ENCODE measurements at places on chromosomes 13 and 19.

DNA sequence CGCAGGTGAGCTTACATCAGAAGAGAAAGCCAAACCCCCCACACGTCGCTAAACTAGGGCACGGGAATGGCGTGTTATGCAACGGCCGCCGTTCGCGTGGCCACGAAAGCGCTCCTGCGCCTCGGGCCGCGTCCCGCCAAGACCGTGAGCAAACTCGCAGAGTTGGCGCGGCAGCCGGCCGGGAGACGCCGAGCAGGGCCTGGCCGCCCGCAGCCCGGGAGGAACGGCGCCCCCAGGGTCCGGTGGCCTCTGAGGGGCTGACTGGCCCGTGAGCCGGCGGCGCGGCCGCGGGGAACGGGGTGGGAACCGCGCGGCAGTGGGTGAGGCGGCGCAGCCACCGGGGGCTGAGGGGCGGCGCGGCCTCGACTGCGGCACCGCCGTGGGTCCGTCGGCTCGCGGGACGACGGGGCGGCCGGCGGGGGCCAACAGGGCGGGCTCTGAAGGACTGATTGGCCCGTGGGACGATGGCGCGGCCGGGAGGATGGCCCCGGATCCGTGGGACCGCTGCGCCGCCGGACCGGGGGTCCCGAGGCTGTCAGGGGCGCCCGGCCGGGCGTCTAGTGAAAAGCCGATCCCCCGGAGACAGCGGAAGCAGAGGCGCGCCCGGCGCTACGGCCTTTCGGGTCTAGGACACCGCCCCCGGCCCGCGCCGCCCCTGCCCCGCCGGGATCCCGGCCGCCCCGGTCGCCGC, 903 bp downstream of the LATS2 start:
- DNase-seq, result no peak

DNA sequence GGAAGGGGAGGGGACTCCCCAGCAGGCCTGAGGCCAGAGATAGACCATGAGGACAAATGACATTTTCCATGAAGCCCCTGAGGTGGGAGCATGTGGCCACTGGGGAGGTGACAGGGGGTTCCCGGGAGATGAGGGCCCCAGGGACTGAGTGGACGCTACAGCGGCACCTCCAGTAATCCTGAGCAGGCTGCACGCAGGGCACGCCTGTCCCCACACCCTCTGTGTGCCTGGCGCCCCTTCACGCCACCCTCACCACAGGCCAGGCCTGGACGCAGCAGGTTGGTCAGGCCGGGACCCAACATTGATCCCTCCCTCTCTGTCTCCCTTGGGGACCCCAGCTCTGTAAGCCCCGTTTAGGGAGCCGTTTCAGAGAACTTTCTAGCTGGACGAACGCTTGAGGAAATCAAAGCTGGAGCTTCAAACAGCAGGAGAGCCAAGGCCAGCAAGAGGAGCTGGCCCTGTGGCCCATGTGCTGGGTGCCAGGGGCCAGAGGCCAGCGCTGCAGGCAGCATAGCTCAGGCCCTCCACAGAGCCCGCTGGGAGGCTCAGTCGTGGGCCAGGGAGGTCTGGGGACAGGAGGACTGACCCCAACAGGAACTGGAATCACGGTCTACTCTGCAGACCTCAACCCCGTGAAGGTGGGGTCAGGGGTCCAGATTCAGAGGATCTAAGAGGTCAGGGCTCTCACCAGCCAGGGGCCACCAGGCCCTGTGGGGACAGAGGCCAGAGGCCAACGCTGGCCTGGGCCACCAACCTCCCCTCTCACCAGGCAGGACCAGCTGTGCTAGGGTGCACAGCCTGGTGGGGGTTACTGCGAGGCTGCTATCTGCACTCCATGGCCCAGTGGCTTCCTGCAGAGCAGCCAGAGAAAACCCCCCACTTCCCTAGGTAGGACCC, 14.6 kb downstream of the LSM4 start:
- DNase-seq, result no peak

DNA sequence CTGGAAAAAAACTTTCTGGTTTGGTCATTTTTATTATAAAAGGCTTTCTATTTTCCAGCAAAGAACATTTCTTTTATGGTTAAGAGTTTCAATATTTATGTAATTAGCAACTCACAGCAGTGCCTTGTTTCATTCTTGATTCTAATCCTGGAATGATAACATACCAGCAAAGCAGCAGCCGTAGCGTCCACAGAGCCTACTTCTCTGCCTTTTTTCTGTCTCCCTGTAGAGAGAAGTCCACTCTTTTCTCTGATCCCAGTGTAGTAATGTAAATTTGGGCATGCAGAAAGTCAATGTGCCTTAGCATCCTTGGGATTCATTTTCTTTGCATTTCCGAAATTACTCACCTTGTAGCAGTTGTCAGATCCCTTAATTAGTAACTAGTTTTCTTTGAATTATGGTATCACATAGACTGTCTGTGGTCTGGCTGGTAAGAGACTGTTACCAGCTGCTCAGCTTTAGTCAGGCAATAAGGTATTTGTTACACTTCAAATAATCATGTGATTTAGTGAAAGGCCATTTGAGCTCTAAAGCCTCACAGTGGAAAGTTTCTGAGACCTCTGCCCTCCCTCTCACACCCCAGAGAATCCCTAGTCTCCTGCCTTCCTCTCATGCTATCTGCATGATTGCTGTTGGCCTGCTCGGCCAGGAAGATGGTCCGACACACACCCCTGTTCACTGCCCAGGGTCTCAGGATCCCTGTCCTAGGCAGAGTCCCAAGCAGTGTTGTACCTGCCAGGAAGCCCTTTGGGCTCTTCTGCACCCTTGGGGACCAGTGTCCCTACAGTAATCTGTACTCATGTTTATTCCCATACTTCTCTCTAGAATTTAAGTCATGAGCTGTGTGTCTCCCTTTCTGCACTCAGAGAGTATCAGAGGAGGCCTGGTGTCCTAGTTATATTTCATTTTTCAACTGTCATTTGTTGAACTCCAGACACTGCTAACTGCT, 86.3 kb downstream of the LRCH1 start:
- DNase-seq, result no peak

DNA sequence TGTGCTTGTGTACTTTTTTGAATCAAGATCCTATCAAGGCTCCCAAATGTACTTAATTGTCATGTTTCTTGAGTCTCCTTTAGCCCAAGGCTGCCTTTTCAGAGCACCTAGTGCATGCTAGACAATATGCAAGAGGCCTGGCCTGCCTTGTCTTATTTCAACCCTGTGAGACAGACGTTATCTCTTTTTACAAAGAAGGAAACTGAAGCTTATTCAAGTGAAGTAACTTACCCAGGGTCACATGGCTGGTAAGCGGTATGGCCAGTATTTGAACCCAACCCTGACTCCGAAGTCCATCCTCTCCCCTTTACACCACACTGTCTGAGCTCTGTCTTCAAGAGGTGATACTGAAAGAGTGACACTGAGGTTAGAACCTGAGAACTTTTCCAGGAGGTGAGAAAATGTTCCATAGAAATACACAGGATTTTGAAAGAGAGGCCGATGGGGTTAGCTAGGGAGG, 505.1 kb downstream of the FOXO1 start:
- no peak for DNase-seq

DNA sequence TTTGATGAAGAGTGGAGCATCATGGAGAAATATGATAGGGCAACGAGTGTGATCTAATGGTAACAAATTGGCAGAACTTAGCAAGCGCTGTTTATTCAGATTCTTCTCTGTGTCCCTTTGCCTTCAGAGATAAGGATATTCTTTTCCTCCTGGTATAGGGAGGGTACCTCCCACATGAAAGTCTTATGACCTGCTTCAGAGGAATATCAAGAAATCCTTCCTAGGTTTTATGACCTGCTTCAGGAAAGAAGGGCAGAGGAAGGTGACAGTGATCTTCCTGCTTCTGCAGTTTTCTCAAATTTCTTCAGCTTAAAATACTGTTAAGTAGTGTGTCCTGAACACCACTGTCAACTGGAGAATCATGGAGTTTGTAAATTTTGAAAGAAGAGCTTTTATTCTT, 144.3 kb downstream of the DNAJC15 start:
- no peak for DNase-seq

- no peak for DNase-seq
These were observed 1.8 kb downstream of the SHKBP1 start for GRCh38 chr19:40578442-40578908.

GRCh38 chr19:788686-788982, 8.6 kb upstream of the PTBP1 start:
- DNase-seq, result no peak

GRCh38 chr13:109209526-109209925, 576.9 kb downstream of the IRS2 start:
- DNase-seq, result no peak

DNA sequence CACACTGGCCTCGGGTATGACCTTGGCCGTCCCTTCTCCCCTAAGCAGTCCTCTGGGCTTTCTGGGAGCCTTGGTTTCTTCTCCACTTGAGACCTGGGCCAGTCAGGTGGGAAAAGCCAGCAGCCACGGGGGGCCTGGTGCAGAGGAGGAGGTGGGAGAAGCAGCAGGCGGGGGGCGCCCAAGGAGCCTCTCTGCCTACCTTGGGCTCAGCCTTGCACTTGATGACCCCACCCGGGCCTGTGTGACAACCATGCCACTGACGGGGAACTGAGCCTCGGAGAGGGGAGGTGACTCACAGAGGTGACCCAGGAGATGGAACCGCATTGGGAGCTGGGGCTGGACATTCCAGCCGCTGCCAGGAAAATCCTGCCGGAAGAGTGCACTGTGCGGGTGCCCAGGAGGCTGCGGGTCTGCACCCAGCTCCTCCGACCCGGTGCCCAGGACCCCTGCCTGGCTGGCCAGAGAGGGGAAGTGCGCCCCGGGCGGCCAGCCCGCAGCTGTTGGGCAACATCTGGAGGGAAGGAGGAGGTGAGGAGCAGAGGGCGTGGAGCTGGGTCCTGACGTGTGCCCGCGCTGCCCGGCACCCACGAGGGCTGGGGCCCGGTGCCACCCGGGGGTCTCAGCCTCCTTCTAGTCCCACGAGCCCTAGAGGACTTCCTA, 23.4 kb upstream of the SLC7A10 start:
- no peak for DNase-seq
